ENCODE measurements at places on chromosomes 5 and 9. TPM values are rescaled to one million over a fixed set of nuclear protein-coding genes. Genes with fewer than 3 reads are reported as not detected.

- no peak for DNase-seq
Observed at GRCh38 chr9:134936346-134937163, 18.8 kb upstream of the FCN1 start.

DNA sequence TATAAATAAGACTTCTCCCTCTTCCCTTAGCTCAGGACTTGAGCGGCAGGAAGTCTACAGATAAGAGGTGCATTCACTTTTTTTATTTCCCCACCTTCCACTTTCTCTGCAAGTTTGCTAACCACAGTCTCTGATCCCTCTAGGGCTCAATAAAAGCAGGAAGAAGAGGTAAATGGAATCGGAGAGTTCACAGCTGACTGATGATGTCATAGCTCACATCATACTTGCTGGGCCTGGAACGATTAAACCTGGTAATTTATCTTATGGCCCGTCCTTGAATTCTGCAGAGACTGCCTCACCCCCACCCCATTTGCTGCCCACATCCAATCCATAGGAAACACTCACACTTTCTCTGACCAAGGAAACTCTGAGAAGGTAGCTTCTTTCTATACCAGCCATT lies 62.9 kb downstream of the DRD1 start:
- no peak for DNase-seq

DNA sequence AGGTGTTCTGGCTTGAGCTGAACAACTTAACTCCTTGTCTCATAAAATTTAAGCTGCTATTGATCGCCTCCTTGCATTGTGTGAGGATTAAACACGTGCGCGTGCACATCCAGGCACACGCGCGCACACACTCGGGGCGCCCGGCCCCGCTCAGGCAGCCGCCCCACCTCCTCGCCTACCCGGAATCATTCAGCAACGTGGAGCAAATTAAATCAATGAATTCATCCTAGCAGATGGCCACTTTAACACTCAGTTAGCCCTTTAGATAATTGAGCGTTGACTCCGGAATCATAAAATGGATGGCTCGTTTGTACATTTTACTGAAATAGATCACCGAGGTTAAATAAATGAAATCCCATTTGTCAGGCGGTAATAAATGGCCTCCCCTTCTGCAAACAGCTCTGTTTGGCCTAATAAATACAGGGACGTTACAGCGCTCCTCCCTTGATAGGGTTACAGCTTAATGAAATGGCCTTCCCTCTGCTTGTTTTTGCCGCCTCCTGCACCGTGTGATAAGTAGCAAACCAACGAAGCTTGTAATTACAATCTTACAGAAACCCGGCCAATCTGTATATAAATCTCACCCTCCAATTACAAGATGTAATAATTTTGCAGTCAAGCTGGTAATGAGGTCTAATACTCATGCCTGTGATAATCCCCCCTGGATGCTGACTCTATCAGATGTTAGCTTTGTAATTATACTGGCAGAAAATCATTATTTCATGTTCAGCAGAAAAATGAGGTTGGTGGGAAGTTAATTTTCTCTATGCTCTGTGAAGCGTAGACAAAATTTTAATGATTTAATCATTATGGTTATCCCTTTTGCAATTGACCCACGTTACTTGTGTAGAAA lies 229.7 kb upstream of the IRX4 start:
- DNase-seq: no peak

GRCh38 chr9:14830057-14830456 lies 80.2 kb downstream of the FREM1 start:
- DNase-seq: no peak

DNA sequence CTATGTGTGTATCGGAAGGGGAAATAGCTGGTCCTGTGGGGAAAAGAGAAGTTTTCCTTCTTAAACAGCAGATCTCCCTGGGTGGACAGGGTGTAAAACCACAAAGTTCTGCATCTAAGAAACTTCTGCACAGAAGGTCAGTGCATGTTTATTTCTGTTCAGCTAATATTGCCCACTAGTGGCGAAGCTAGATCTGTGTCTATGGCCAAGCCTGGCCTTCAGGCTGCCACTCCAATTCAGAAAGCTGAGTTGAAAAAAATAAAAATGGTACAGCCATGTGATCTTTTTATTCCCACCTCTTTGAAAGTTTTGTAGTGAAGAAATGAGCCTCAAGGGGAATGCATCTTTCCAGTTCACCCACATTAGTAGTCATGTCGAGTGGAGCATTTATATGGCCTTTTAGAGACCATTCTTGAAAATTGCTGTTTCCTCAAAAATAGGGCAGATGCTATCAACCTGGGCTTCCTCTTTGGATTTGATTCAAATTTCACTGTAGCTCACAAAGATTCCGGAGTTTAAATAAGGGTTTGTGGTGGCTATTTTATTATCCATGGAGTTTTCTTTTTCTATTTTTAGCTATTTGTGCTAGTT lies 488.0 kb downstream of the PRELID2 start:
- peak; percentile 43 for DNase-seq

MARCHF11 gene
- not detected for total RNA-seq

SOX30 gene
- total RNA-seq: not detected

GRCh38 chr5:98504505-98504904 lies 269.0 kb upstream of the RGMB start:
- no peak for DNase-seq

DNA sequence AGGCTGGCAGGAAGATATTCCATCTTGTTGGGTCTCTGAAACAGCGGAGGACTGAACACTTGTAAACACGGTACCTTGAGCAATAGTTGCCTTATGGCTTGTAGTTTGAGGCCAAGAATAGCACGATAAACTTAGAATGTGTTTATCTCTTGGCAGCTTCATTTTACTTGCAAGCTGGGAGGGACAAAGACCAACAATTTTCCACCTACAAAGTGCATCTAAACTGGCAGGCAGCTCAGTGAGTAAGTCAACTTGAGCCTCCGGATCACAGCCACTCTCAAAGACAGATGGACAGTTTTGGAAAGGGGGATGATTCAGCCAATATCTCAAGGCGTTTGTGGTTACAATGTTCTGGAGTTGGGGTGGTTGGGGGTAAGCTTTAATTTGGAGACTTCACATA lies 652.6 kb downstream of the CETN3 start:
- no peak for DNase-seq

GRCh38 chr9:21326526-21327139 lies 8.6 kb downstream of the KLHL9 start:
- DNase-seq: peak; percentile 43

ARID3C gene
- not detected for total RNA-seq

- DNase-seq: peak; percentile 13
Observed at GRCh38 chr9:34047864-34048726, 592 bp downstream of the UBAP2 start.

DNA sequence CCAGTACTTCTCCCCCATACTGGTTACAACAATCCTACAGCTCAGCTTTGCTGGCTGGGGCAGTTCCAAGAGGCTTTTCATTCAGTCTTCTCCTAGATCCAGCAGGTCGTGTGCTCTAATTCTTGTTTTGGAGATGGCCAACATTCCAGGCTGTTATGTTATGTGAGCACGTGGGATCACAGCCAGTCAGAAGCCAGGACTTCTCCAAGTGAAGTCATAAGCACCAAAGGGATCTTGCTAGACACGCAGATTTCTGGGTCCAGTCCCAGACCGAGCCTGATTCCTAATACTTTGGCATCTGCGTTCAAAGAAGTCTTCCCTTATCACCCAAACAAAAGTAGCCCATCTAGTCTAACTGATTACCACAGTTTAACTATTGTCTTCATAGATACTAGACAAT lies 1.4 kb upstream of the LARP1 start:
- DNase-seq: no peak

GRCh38 chr5:62306323-62306895 lies 403 bp downstream of the KIF2A start:
- no peak for DNase-seq

OR1Q1 gene
- total RNA-seq: not detected

C5orf52 gene
- total RNA-seq: not detected

DNA sequence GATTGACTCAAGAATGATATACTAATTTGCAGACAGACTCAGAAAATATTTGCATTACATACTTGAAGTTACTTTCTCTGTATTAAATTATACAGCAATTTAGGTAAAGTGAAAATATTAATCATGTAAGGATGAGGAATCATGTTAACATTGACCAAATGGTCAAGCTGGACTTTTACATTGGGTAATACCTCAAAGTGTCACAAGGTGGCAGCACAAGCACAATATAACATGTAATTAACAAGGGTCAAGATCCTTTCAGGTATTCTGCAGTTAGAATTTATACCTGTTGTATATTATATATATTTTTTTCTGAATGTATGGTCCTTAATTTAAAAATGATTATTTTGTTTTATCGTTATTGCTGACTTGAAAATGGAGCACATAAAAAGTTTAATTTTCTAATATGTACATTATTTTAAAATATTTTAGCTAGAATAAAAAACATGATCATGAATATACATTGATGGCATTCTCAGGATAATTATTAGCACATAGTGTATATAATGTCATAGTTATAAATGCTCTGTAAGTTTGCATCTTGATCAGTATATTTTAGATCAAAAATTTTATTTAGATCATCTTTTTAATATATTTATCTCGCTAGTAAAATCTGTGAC lies 8.6 kb downstream of the HAPLN1 start:
- peak; percentile 62 for DNase-seq

MARCOL gene
- 3.8 TPM for total RNA-seq

All from NCI-H460 (cell line).